ENCODE measurements at places on chromosomes 11 and 22.
A peak's percentile ranks its signal among the peaks of the same experiment; 100 is the strongest.

DNA sequence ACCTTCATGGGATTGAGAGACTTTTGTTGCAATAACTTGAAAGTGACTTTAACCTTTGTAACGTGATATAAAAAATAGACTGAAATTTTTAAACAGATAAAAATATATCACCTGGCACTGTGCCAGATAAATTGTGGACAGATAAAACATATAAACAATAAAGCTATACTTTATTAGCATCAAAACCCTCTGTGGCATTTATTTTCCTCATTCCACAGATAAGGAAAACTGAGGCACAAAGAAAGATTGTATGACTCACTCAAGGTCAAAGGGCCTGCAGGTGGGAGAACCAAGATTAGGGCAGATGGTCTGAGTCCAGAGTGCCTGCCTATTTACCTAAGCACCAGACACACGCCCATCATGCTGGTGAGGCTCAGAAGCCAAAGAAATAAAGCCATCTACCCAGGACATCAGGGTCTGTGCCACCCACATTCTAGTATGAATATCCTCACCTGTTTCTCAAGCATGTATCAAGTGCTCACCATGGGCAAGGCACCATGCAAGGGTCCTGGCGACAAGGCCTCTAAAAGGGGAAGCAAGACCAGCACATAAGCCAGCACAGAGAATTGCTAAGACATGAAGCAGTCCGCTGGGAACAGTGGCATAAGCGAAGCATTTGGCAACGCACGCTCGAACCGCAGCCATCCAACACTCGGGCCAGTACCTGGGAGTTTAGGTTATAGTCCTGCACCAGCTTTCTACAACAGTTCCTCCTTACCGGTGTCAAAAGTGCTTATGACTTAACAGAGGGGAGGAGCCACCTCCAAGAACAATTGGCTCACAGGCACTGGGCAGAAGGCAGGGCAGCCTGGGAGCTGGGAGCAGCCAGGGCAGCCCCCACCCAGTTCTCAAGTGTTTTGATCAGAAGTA, 17.6 kb downstream of the MYH9 start:
- peak; percentile 57 for DNase-seq

GRCh38 chr11:130865774-130866114, 50.5 kb downstream of the SNX19 start:
- no peak for DNase-seq

DNA sequence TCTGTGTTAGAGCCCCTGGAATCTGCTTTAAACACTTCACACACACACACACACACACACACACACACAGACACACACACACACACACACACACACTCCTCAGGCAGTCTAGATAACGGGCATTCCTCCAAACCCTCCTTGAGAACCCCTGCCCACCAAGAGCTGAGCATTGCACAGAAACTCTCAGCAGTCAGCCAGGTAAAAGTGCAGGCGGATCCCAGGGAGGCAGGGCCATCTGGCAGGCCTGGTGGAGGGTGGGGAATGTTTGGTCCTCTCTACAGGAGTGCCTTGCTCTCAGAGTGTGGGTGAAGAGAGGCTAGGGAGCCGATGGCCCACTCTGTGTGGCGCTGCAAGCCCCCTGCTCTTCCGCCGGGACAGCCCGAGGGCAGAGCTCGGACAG, 190.2 kb downstream of the BUD13 start:
- no peak for DNase-seq

DNA sequence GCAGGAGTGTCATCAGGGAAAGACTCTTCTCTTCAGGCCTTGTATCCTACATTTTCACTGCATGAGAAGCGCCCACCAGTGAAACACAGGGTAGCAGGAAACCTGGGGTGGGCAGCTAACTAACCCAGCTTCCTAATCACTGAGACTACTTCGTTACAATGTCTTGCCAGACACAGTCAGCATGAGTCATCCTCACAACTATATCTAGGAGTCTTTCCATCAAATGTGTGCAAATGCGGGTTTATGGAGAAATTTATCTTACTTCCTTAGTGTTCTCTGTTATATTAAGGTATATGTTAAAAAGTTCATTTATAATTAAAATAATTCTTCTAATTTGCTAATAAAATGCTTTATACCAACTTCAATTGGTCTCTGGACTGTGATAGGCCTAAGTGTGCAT, 79.9 kb upstream of the RAB1B start:
- no peak for DNase-seq

GRCh38 chr22:31093086-31093850, 12.2 kb downstream of the SMTN start:
- DNase-seq = peak; percentile 76

GRCh38 chr11:110077831-110078325, 15.3 kb upstream of the ZC3H12C start:
- no peak for DNase-seq

GRCh38 chr11:35407041-35407440, 12.3 kb downstream of the SLC1A2 start:
- DNase-seq = no peak
